Liver (tissue), 10 donors: ENCODE measurements at places on chromosomes 2 and 18. TPM values are rescaled to one million over a fixed set of nuclear protein-coding genes. Genes with fewer than 3 reads are reported as not detected.

EPB41L3 gene
- total RNA-seq: 14.5 TPM

TTC32 gene
- 9.7 TPM for total RNA-seq

ARMC9 gene
- total RNA-seq: 2.2 TPM

CELF4 gene
- 0.28 TPM for total RNA-seq

EML6 gene
- total RNA-seq: 3.0 TPM

CLEC4F gene
- 0.19 TPM for total RNA-seq

INHA gene
- total RNA-seq: 0.14 TPM

DNA sequence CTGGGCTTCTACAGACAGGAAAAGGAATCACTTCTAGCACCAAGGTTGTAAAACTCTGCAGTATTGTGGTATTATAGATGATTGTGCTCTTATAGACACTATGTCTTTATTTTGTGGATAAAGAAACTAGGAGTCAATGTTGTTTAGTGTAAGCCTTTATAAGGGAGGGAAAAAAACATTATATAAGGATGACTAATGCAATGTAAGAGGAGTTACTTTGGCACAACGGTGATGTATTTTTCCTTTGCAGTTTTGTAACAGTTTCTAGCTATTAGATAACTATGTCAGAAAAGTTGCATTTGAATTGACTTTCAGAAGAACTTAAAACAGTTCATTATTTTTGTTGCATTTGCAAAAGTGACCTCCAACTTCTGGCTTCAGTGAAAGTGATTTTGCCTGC, 545.4 kb downstream of the CCDC85A start:
- no peak for DNase-seq

DNA sequence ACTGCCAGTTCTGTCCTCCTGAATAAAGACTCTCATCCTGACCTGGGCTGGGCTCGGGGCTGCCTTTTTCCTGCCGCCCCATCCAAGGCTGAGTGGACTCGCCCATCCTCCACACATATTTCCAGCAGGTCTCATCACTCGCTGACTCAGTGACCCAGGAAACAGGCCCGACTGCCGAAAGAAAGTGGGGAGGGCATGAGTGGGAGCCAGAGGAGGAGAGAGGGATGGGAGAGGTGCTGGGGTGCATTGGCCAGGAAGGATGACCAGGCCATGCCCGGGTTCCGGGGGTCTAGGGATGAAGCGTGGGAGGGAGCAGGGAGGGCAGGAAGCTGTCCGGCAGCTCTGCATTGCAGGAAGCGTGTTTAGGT, 66.7 kb downstream of the TWIST2 start:
- no peak for DNase-seq

GRCh38 chr2:979069-979928, 28.6 kb downstream of the SNTG2 start:
- DNase-seq: no peak

GRCh38 chr2:181977661-181978350, 7.8 kb upstream of the PPP1R1C start:
- no peak for DNase-seq

- no peak for DNase-seq
Measured at GRCh38 chr2:240898731-240899467, 2.9 kb upstream of the MAB21L4 start.

DNA sequence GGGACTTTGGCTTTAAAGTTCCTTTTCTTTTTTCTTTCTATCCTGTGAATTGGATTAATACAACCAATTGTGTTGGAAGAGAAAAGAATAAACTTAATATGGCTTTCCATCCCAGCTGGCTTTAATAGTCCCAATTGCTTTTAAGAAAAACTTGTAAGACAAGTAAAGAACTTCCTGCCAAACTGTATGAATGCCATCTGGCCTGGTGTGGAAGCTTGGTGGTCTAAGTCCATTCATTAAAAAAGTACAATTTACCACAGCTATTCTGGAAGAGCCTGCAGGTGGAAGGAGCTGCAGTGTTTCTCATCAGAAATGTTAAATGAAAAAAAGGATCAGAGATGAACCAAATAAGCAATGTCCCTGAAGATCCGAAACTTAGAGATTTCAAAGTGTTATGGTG, 103.9 kb downstream of the KLHL14 start:
- DNase-seq: no peak

DNA sequence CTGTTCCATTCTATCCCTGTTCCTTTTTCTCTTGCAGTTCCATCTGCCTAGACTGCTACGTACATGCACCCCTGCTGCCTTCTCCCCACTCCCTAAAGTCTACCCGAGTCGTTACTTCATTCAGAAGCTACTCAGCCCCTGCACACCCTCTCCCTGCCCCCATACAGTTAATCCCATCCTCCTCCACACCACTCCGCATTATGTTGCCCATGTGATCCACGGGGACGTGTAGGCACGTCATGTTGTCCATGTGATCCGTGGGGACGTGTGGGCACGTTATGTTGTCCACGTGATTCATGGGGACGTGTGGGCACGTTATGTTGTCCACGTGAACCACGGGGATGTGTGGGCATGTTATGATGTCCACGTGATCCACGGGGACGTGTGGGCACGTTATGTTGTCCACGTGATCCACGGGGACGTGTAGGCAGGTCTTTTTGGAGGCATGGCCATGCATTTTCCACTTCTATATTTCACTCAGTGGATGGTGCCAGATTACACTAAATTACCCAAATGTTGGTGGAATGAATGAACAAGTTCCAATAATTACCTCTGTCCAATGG, 299.5 kb downstream of the DCDC2C start:
- no peak for DNase-seq

GRCh38 chr2:67514515-67514914, 117.4 kb downstream of the ETAA1 start:
- DNase-seq: no peak

DNA sequence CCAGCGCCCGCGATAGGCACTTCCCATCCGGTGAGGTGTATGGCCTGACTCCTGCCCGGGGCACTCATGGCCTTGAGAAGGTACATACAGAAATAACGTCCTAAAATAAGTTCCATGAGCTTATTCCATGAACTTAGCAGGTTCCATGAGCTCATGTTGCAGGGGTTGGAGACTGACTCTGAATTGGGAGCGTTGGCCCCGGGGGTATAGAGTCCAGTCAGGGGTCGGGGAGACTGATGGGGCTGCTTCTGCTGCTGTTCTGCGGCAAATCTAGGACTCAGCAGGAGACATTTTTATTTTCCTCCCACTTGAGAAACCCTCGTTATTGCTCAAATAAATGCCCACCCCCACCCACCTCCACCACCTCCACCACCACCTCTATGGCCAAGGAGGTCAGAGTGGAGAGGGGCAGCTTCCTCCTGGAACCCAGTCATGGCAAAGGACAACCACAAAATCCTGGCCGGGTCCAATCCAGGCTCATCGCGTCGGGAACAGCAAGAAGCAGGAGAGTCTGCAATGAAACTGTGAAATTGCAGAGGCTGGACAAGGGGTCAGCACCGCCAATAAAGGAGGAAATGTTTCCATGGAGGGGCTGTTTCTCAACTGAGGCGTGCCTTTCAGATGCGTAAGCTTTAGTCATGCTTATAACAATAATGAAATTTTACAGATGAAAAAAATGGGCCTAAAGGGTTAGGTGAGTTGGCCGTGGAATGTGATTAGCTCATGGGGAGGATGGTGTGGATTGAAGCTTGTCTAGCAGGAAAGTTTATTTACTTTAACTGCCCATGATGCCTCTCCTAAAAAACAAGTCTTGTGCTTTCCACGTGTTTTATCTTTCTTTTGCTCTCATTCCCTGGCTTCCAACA, 136.6 kb upstream of the ALKAL2 start:
- no peak for DNase-seq

GRCh38 chr2:74293191-74293991, 49.8 kb downstream of the SLC4A5 start:
- DNase-seq: no peak

GRCh38 chr2:16312771-16313170, 352.9 kb downstream of the CYRIA start:
- no peak for DNase-seq
